Dermis blood vessel endothelial cell (primary cell): ENCODE measurements at places on chromosomes 7 and 10. TPM values are rescaled to one million over a fixed set of nuclear protein-coding genes. Genes with fewer than 3 reads are reported as not detected.

The CRYGN gene
- not detected in 2 replicates for total RNA-seq

The HKDC1 gene
- total RNA-seq = 0.23 and 0.85 TPM in 2 replicates

The UCN3 gene
- not detected in 2 replicates for total RNA-seq

The PCLO gene
- 3.7 and 5.7 TPM in 2 replicates for total RNA-seq

The TSPAN33 gene
- total RNA-seq = 0.19 TPM in 1 of 2 replicates, not detected in the other

The LEP gene
- total RNA-seq = not detected in 2 replicates

The GRID1 gene
- total RNA-seq = not detected in 2 replicates

The ACTL6B gene
- total RNA-seq = not detected in 2 replicates

The PPP1R17 gene
- not detected in 2 replicates for total RNA-seq

The THAP5 gene
- 14.8 and 16.5 TPM in 2 replicates for total RNA-seq

The INA gene
- 0.14 TPM in 1 of 2 replicates, not detected in the other for total RNA-seq

The PILRA gene
- total RNA-seq = 0.68 TPM in 1 of 2 replicates, not detected in the other

The FAM24B gene
- 2.2 and 5.1 TPM in 2 replicates for total RNA-seq

The WNT2 gene
- not detected in 2 replicates for total RNA-seq

The ATAD1 gene
- total RNA-seq = 34.9 and 38.3 TPM in 2 replicates

The TMEM270 gene
- not detected in 2 replicates for total RNA-seq

The METTL27 gene
- total RNA-seq = 0.70 and 3.2 TPM in 2 replicates

The CAMK2B gene
- total RNA-seq = 0.09 and 0.17 TPM in 2 replicates

The OR2A42 gene
- not detected in 2 replicates for total RNA-seq

The CADPS2 gene
- 69.4 and 83.7 TPM in 2 replicates for total RNA-seq

The RAMP3 gene
- 114 and 116 TPM in 2 replicates for total RNA-seq

The DYNC1I1 gene
- 12.0 and 15.1 TPM in 2 replicates for total RNA-seq

The RALA gene
- 36.9 and 49.4 TPM in 2 replicates for total RNA-seq

The GCK gene
- 0.23 TPM in 1 of 2 replicates, not detected in the other for total RNA-seq

The SPOCK2 gene
- total RNA-seq = 3.5 and 6.6 TPM in 2 replicates

The RNF148 gene
- 1.3 and 2.6 TPM in 2 replicates for total RNA-seq
